ENCODE measurements at places on chromosomes 3 and 15.

GRCh38 chr3:67863869-67864268, 209.5 kb upstream of the SUCLG2 start:
- no peak for DNase-seq

- DNase-seq = no peak
Measured at GRCh38 chr15:95324656-95325055, 1005.8 kb upstream of the NR2F2 start.

GRCh38 chr15:64894395-64895056, 17.2 kb upstream of the ANKDD1A start:
- DNase-seq = peak; percentile 57

DNA sequence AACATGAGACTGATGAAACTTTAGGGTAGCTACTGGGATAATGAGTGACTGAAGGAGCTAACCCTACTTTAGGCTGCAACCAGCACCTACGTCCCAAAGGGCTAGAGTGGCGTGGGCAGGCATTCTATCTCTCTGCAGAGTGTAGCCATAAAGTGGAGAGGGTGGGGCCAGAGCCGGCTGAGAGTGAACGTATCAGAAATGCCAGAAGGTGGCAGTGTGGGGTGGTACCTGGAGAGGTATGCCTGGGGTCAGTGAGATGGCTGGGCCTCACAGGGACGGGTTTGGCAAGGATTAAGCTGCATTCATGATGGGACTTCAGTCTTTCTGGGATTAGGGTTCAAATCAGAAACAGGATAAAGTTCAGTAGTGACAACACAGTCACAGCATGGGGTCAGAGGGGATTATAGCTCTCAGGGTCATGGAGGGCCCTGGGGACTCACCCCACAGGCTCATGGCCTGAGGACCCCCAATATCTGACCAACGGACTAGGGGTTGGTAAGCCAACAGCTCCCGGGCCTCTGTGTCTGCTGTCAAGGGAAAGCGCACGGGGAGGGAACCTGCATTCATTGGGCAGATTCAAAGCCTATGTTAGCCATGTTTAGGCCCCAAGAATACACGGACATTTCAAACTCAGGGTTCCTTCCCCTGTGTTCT, 86.5 kb upstream of the FOXB1 start:
- DNase-seq = peak; percentile 67

- no peak for DNase-seq
Measured at GRCh38 chr3:33798113-33798417, 365 bp upstream of the PDCD6IP start.

DNA sequence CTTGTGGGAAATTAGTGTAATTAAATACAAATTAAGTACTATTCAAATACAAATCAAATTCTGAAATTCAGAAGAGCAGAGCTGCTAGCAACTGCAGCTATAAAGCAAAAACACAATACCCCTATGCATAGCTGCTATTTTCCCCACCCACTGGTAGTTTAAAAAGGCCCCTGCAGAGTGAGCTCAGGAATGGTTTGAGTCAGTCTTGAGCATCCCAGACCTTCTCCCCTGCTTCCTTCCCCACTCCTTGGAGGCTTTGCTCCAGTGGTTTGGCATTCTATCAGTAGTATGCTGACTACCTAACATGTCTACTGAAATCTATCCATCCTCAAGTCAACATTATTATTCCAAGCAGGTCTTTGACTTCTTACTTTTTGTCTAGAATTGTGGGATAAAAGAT, 53.0 kb downstream of the EFHB start:
- DNase-seq = no peak

DNA sequence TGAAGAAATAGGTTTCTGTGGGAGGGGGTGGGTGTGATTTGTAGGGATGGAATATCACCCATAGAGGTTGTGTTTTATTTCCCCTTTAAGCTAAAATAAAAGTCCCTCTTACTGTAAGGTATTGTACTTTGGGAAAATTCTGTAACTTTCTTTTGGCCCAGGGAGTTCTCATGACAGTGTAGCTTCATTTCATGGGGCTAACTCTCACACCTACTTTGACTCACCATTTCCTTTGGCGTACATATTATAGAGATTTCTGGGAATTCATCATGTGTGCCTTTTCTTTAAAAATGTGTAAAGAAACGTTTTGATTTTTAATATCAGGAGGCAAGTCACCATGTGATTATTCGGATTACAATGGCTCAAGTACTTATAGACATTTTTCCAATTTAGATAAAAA, 477.7 kb upstream of the CFAP20DC start:
- DNase-seq = no peak

DNA sequence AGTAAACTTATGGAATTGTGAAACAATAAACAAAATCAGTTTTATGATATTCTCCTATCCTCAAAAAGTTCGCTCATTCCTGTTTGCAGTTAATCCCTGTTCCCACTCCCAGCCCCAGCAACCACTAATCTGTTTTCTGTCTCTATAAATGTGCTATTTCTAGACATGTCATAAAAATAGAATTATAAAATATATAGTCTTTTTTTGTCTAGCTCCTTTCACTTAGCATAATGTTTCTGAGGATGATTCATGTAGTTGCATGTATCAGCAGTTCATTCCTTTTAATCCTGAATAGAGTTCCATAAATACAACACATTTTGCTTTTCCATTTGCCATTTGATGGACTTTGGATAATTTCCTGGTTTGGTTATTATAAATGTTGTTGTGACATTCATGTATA, 140.0 kb downstream of the KCNAB1 start:
- no peak for DNase-seq

GRCh38 chr15:70257573-70258248, 160.0 kb upstream of the TLE3 start:
- DNase-seq = no peak

DNA sequence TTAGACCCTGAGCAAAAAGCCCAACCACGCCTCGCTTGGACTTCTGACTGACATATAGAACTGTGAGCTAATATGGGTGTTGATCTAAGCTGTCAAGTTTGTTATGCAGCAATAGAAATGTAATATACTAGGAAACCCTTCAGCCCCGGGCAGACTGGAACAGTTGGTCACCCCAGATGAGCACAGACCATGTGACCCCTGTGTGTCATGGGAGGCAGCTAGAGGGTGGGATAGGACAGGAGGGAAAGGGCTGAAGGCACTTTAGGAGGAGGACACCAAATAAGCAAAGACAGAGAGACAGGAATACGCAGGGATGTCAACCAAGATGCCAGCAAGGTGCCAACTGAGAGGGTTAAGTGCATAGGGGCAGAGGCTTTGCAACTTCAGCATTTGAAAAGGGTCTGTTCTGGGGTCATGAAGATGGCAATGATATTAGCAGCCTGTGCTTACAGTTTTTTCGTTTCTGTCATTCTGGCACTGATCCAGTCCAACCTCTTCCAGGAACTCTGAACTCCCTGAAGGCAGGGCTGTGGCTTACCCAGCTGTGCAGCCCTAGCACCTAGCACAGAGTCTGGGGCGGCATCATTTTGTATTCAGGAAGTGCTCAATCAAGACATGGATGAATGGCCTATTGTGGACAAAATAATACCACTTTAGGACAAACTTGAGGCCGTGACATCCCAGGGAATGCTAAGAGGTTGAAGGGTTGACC, 51.4 kb downstream of the HES1 start:
- DNase-seq = no peak

DNA sequence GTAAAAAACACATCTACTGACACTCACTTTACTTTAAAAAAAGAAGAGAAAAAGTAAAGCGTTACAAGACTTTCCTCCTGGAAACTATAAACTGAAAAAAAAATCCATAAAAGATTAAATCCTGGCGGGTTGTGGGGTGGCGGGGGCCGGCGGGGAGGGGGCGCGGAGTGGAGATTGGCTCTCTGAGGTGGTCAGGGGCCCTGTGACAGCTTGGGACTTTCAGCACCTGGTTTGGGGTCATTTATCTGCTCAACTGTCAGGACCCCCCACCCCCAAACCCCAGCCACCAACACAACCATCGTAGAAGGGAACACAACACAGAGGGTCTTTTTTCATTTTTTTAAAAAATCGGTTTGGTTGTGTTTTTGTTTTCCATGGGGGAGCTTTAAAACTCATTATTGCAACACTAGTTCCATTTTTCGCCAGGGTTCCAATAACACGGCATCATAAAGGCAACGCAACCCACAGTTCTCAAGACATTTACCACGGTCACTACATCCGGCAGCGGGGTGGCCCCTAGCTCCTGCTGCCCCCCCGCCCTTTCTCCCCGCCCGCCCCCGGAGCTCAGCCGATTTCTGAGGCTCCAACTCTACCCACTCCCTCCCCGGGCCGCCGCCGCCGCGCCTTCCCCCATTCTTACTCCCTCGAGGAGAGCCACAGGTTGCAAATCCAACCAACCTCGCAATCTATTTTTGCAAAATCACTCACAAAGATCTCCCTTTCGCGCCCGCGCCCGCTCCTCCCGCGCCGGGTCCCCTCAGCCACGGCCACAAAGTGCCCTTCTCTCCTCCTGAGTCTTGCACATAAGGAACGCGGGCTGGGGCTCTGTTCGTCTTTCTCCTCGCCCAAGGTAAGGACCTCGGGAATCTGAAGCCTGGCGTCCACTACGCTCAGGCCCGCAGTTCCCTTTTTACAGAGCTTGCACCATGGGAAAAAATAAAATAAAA, 1.8 kb downstream of the BCL6 start:
- peak; percentile 41 for DNase-seq

DNA sequence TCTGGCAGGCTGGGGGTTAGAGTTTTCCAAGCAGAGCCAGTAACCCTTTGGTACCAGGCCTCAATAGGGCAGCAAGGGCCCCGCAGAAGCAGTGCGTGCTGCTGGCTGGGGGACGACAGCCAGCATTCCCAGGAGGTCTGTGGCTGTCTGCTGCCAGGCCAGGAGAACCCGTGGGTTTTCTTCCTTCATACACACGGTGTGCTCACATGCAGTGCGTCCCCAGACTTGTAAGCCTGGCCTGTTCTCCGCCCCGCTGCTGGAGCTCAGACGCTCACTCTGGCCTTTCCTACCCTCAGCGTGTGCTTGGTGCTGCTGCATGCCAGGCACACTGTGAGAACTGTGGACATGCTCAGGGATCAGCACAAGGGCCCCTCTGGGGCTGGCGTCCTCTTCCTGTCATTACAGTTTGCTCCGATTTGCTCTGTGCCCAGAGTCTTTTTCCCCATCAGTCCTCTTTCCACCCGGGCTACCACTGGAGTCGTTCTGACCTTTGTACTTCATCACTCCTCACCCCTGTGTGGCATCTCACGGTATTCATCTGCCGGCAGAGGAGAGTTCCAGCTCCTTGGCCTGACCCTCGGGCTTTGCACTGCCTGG, 149.5 kb downstream of the DNAJB8 start:
- no peak for DNase-seq

DNA sequence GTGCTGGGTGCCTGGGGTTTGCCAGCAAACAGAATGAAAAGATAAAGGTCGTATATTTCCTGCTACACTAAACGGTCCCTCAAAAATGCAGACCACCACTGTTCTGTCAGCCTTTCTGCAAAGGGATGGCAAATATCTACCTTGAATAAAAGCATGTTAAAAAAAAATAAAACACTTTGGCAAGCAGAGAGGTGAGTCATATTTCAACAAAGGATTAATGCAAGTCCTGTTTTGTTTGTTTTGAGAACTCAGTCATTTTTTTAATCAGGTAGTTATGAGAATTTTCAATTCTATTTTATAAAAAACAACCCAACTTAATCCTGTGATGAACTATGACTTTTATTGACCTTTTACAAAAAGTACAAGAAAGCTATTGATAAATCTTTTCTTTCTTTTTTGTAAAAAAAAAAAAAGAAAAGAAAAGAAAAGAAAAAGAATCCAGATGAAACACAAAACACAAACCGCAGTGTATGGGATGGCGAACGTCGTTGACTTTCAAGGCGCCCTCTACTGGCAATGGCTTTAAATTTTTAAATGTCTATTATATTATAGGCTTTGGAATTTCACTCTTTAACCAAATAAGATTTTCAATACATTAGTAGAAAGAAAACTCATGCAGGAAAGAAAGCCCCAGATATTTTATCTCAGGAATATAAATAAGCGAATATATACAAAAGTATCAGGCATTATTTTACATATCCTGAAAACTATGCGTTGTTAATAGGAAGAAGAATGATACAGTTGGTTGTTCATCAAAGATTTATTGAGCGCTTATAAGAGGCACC, 87.8 kb downstream of the NCEH1 start:
- DNase-seq = peak; percentile 25

GRCh38 chr3:112777811-112778210, 68.9 kb downstream of the CD200R1L start:
- no peak for DNase-seq

DNA sequence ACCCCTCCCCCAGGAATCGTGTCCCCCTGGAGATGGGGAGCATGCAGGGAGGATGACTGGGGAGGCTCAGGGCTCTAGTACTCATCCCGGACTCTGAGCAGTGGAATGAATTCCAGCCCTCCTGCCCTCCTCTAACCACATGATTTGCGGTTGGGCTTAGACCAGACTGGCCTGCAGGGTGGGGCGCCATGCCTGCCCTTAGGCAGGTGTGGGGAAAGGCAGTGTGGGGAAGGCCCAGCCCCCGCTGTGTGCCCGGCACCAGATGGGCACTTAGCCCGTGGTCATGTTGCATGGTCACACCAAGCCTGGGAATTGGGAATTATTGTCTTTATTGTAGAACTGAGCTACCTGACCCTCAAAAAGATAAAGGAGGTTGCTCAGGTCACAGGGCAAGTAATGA, 283.8 kb downstream of the TLE3 start:
- DNase-seq = no peak

DNA sequence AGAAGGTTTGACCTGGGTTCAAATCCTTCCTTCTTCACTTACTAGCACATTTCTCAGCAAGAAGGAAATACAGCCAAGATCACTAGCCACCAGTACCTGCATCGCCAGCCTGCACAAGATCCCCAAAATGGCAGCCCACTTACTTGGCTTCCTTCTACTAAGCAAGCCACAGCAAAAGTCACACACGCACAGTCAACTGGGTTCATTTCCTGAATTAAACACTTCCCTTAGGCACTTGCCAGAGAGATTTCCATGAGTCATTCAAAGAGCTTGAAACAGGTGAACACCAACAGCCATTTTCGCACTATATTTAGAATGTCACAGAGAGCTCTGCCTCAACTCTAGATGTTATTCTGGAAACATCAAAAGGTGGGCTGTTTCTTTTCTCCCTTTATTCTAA, 42.6 kb downstream of the MGLL start:
- DNase-seq = no peak

GRCh38 chr15:61169275-61169903, 59.7 kb downstream of the RORA start:
- no peak for DNase-seq

DNA sequence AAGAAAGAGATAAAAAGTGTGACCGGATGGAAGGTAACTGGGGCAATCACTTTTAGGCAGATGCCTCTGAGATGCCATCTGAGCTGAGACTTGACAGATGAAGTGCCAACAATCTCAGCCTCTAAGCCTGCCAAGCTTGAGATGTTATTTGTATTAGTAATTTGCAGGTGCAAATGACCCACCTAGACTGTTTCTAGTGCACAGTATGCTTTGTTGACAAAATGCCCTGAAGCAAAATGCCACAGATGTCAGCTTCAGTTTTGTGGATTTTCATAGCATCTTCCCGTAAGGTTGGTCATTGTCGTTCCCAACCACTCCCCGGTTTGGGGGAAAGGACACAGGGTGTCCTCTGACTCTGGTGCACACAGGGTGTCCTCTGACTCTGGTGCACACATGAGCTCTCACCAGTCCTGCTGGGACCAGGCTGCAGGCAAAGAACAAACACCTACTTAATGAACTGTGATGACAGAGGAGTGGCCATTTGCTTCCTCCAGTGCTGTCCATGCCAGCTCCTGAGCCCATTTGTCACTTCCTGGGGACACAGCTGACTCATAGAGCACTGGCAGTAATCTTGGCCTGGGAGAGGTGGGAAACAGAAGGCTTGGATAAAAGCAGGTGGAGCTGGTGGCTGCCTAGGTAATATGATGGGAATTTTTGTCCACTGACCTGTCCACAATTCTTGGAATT, 16.7 kb upstream of the PPP1R2 start:
- DNase-seq = no peak

- DNase-seq = no peak
Measured at GRCh38 chr3:51963951-51964451, 3.3 kb downstream of the PCBP4 start.

- no peak for DNase-seq
Measured at GRCh38 chr3:141913150-141913811, 36.8 kb downstream of the ATP1B3 start.
